ENCODE measurements at places on chromosomes 4 and X. TPM values are rescaled to one million over a fixed set of nuclear protein-coding genes. Genes with fewer than 3 reads are reported as not detected.

Gene PRR32
- polyA plus RNA-seq: not detected

Gene MAD2L1
- 4.0 TPM for polyA plus RNA-seq

DNA sequence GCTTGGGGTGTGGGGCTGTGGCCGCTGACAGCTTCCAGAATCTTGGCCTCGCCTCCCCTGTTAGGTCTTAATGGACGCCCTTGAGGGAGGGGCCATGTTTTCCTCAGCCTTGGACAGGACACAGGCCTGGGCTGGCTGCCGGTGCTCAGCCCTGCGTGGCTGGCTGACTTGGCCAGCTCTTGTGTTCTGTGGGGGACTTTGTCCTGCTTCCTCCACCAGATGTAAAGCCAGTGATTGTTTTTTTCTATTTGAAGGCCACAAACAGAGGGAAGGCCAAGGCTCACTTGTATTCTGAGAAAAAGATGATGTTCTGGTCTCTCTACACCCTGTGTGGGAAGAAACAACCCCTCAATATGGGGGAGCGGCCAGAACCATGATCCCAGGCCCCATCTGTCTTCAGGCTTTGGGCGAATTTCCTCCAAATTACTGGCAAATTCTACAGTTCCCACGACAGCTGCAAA is 71.3 kb downstream of the HTRA3 start:
- DNase-seq: peak; percentile 56

- no peak for DNase-seq
These were observed 400.8 kb upstream of the SLIT2 start for GRCh38 chr4:19850909-19851308.

- no peak for DNase-seq
These were observed 7.3 kb upstream of the TMEM185A start for GRCh38 chrX:149638860-149639259.

- no peak for DNase-seq
These were observed 580 bp upstream of the MMGT1 start for GRCh38 chrX:135974279-135974856.

Data from urinary bladder (tissue), 4 donors.